ENCODE measurements at places on chromosomes 2 and 18.

GRCh38 chr2:119713819-119714490 lies 35.0 kb downstream of the TMEM177 start:
- no peak for DNase-seq

DNA sequence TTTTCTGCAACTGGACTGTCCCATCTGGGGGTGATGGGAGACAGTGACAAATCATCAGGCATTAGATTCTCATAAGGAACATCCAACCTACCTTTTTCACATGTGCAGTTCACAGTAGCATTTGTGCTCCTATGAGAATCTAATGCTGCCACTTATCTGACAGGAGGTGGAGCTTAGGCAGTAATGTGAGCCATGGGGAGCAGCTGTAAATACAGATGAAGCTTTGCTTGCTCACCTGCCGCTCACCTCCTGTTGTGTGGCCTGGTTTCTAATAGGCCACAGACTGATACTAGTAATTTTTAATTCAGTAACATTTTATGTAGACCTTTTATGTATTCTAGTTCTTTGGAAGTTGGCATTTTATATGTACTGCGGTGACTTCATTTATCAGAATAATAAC lies 180.1 kb upstream of the SPOPL start:
- no peak for DNase-seq

- DNase-seq, result no peak
Observed at GRCh38 chr2:217398101-217398500, 538.2 kb upstream of the TNP1 start.

- DNase-seq, result no peak
Observed at GRCh38 chr2:240702640-240703011, 11.0 kb downstream of the AQP12A start.

- no peak for DNase-seq
Observed at GRCh38 chr2:129480790-129481189, 498.7 kb upstream of the RAB6C start.

- peak; percentile 73 for DNase-seq
Observed at GRCh38 chr2:63698786-63699548, 110.2 kb downstream of the MDH1 start.

DNA sequence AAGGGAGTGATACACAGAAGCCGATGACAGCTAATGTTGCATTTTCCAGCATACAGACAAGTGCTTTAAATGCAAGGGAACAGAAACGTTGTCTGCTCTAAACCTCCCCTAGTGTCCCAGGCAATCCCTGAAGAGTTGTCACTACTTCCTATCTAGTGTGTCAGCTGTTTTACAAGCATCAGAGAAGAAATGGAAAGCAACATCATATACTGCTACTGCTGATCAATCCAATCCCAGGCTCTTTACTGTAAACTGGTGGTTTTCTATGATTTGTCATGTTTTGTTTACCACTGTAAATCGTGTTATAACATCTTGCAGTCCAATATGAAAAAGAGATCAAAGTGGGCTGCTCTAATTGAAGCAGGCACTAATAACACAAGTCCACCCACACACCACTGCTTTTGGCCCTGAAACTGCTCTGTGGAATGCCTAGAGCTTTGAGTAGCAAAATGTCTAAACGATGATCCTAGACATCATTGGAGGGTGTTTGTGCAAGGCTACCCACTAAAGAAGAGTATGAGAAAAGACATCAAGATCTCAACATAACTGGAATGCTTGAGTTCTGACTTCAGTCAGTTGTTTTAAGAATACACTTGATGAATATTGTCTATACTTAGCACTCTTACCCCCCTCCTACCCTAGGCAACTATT lies 18.1 kb upstream of the ROCK1 start:
- DNase-seq, result peak; percentile 60

DNA sequence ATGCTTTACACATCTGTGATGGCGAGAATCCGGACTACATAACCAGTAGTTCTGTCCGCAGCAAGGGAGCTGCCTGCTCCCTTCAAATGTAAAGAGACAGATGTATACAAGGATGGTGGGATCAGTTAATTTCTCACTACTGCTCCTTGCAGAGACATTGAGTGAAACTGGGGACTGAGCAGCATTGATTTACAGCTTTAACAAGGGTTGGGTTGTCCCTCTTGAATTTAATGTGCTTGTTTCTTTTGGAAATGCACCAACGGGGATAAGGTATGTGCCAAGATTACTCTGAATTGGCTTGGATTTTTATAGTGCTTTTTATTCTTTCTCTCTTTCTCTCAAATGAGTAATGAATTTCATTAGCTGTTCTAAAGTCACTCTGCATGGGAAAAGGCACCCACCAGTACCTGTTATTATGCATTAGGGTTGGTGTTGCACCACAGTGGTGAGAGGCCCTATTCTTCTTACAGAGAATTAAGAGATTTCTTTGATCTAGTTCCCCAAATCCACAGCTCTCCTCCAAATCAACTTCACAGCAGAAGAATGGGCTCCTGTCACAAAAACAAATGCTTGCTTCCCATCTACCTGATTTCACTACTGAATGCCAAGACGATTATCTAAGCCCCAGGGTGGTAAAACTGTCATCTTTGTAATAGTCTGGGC lies 107.6 kb downstream of the DOCK10 start:
- DNase-seq, result no peak

DNA sequence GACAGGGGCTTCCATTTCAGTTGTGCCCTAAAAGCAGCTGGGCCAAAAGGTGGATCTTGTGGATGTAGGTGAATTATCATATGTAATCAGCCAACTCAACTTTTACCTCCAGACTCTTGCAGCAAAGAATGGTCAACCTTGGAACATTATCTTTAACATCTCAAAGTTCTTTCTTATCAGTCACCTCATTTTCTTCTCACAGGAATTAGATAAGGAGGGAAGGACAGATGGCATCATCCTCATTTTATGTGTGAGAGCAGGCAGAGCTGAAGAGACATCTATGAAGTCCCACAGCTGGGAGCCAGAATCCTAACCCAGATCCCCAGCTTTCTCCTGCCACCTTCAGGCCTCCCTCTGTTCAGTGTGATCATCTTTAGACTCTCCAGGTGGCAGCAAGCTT lies 182.1 kb downstream of the MGAT5 start:
- DNase-seq, result no peak

DNA sequence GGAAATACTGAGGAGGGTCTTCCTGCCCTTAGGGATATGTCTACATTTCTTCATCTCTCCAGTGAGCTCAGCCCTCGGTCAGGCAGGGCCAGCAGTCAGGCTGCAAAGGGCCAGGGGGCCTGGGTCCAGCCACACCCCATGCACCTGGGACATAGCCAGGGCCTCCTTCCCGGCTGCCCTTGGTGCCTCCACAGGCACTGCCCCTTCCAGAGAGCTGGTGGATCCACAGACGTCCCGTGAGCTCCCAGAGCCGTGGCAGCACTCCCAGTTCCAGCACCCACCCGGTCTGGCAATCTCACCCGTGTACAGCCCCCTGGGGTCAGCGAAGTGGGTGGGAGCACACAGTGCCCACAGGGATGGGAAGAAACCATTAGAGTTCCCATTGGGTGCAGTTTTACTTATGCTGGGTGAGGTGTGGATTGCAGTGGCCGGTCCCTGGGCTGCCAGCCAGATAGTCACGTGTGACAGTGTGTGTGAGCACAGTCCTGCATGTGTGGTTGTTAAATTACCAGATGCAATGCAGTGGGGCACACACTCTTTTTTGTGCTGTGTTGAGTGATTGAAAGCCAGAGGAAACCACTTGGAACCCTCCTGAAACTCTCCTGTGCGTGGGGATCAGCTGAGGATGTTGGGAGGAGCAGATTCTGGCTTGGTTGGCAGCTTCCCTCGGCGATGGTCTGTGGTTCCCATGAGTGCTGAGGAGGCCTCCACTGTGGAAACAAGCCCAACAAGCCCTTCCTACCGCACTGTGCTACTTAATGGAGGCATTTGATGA lies 131.0 kb downstream of the SNTG2 start:
- DNase-seq, result peak; percentile 21

GRCh38 chr18:80168982-80169381 lies 59.9 kb downstream of the ADNP2 start:
- DNase-seq, result no peak

DNA sequence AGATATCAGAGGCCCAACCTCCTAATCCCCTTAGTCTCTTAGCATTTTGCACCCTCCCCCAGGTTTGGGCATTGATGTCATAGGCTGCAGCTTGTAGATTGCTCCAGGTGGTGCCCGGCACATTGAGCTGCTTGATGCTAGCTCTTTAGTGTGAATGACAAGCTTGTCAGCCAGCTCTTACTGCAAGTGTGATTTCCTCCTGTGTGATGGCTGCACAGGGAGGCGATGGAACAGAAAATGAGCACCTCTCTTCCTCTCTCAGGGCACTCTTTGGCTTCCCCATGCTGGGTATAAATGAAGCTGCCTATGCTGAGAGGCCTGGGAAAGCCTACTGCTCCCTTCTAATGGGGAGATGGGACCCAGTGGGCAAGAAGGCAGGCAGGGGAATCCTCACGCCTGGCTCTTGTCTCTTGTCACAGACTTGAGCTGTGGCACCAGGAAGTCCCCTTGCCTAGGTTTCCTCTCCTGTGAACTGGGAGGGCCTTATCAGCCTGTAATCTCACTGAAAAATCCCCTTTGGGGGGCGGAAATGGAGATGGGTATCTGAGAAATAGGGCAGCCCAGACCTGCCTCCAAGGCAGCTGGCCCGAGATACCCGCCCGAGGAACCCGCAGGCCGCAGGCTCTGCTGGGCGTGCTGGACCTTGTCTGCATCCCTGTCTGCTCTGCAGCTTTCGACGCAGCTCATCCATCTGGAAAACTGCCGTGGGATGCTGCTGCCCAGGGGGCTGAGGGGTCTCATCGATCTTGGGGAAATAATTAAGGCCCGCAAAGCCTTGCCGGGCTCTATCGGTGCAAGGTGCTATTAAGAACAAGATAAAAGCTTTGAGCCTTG lies 163.5 kb upstream of the CXCR4 start:
- no peak for DNase-seq

DNA sequence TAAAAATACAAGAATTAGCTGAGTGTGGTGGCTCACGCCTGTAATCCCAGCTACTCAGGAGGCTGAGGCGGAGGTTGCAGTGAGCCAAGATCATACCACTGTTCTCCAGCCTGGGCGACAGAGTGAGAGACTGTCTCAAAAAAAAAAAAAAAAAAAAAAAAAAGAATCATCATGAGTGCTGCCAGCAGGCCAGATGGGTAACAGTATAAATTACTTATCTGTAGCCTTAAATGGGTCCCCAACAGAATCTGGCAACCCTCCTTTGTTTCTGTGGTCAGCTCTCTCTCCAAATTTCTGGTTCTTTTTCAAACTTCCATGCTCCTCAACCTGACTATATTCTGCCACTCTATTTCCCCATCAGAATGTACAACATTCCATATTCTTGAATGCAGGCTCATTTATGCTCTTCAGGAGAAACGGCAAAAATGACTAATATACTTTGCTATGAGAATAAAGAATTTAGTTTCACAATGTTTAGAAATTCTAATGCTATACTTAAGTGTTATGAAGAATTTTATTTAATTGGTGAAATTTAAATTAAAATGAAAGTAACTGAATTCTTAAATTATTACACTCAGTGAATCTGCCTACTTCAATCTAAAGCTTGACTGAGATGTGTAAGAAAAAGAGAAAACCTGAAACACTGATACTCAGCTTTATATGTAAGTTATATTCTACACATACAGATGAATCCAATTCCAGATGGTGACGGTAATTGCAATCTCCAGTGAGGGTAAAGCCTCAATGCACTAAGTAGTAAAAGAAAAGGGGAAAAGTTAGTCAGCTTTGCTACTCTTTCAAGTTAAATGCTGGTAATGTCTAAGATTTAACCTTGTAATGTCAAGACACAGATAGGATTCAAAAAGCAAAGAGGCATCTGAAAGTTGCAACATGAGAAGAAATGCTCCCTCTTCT lies 24.8 kb downstream of the LPIN2 start:
- no peak for DNase-seq

DNA sequence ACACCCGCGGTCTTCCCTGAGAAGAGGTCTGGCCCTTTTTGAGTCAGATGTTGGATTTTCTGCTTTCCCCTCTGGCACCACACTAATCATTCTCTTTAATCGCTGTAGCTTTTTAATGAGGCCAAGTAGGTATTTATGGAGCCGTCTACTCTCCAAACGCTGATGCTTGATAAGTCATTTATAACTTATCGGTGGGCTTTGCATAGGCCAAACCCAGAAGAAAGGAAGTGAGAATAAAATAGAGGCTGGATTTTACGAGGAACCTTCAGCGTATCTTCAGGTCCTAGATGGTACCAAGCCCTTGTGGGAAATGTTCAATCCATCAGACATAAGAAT lies 142.5 kb upstream of the CTAGE1 start:
- DNase-seq, result no peak

DNA sequence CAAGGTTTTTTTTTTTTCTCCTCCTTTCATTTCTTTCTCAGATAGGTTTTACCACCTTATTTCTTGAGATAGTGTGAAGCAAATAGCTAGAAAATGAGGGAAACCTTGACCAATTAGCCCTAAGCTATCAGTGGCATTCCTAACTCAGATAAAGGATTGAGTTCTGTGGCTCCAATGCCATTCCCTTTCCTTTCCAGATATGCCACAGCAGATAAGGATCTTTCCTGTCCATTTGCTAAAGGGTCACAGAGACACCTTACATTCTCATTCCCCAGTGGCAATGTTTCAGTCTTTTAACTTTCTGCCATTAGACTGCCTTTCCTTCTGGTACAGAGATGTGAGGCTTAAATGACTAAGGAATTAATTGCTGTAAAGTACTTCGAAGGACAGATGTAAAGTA lies 81.7 kb downstream of the MGAT5 start:
- no peak for DNase-seq
